Stimulated activated CD8-positive, alpha-beta memory T cell treated with anti-CD3 and anti-CD28 coated beads, Interleukin-4, amount 100 ng/mL, for 1 hour (primary cell): ENCODE measurements at places on chromosomes 2 and 18.

DNA sequence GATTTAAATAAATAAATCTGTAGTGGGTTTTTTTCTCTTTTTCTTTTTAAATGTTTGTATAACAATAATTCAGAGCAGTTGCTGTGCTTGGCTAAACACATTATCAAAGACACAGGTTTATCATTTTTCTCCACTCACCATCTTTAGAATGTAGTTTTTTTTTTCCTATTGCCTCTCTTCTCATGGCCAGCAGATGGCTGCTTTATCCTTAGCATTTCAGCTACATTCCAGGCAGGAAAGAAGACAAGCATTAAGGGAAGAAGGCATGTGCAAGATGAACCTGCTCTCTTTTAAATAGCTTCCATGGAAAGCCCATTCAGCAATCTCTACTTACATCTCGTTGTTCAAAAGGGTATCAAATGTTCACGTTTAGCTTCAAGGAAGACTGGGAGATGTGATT lies 42.6 kb downstream of the ARHGAP15 start:
- DNase-seq = no peak

- no peak for DNase-seq
Measured at GRCh38 chr18:26706911-26707351, 158.6 kb downstream of the AQP4 start.

- DNase-seq = no peak
Measured at GRCh38 chr2:168181825-168182224, 65.6 kb downstream of the STK39 start.

DNA sequence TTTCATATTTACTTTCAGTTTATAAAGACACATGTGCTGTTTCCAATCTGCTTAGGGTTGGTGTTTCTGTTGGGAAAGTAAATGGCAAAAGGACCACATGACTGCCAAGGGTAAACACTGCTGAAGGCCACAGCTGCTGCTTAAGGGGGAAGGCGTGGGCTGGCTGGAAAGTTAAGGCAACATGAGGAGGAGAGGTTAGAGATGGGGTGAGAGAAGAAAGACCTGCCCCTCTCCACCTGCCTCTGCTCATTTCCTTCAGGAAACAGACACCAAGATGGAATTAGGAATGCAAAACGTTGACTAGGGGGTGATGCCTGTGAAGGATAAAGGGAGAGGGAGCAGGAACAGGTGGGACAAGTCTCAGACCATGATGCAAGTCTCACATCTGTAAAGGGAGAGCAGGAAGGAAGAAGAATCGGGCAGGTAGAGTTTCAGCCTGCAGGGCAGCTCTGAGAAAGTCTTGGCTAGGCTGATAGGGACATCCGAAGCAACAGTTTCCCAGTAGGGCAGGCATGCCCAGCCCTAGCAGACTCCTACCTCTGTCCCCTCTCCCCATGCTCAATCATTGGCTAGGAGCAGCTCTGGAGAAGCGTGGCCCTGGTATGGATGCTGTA lies 86.0 kb downstream of the CDC42EP3 start:
- DNase-seq = no peak

DNA sequence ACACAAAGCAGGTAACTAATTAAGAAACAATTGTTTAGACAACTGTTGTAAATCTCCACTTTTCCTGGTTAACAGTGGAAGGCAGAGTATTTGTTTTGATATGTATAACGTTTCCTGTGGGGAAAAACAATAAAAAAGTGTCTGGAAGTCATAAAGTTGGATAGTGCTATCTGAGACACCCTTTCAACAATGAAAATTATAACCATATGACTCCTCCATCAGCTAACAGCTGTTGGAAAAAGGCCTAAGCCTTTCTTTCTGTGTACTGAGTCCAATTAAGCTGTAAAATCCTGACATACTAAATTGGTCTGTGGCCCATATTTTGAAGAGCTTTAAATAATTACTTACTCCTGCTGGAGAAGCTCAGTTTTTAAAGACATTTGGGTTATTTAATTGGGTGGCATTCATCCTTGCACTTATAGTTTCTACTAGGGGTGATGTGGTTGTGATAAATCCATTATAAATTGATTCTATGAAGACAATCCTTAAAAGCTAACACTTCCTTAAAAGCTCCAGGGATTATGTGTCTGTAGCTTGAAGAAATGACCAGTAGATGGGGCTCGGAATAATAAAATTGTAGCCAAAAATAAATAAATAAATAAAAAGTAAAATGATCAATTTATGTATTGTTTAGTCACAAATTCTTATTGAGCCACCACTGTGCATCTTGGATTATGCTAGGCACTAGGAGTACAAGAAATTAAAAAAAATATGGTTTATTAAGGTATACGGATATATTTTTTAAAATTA lies 698.1 kb upstream of the NXPH2 start:
- no peak for DNase-seq

GRCh38 chr2:11069566-11070185 lies 85.6 kb upstream of the SLC66A3 start:
- DNase-seq = no peak

DNA sequence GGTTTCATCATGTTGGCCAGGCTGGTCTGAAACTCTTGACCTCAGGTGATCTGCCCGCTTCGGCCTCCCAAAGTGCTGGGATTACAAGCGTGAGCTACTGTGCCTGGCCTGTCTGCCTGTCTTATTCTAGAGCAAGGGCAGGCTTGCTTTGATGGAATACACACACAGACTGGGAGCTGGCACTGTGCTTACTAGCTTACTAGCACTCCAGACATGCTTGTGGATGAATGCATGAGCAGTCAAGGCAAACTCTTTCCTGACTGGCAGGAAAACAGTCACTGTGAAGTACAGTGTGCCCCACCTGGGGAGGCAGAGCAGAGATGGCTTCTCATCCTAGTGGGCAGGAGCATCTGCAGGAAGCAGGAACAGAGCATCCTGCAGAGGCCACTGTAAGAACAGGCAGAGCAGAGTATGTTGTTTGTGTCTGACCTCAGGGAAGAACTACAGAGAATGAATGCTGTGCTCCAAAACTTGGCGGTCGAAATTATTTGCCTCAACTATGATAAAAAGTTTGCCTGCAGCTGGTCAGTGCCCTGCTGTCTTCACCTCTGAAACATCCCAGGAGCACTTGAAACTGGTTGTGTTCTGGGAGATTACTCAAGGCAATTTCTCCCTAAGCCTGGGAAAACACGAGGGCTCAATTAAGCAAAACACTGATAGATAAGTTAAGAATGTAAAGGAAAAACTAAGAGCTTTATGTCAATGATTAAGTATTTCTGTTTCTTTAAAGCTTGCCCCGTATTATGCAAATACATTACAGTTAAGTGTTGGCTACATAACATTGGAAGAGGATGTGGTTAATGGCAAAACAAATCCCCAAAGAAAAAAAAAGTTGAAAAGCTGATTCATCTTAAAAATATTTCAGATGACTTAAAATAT lies 102.4 kb downstream of the VAPA start:
- DNase-seq = no peak

DNA sequence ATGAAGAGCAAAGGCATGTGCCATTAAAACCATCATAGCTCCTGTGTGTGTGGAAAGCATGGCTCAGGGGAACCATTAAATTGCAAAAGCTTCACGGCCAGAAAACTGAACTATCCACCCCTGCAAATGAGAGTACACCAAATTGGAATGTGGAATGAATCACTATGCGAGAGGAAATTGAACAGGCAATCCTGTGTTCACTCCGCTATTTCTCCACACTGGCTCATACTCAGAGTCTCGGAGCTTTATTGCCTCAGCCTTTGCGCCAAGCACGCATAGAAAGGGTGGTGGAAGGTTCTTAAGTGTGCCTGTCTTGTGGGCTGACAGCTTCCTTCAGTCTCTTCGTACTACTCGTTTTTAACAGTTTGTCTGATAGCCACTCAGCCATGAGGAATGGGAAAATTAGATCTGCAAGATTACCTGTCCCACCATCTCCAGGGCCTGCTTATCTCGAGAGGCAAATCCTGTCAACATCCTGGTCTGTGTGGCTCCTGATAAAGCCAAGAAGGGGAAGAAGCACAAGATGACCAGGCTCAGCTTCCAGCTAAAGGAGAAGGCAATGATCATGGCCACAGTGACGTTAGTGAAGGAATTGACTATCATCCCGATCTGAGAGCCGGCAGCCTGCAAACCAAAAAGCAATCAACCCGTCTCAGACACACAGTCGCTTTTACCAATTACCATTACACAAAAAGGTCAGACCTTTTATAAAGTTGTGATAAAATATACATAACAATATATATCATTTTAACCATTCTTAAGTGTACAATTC lies 34.9 kb downstream of the G6PC2 start:
- no peak for DNase-seq
